ENCODE measurements at places on chromosomes 11 and 22.

DNA sequence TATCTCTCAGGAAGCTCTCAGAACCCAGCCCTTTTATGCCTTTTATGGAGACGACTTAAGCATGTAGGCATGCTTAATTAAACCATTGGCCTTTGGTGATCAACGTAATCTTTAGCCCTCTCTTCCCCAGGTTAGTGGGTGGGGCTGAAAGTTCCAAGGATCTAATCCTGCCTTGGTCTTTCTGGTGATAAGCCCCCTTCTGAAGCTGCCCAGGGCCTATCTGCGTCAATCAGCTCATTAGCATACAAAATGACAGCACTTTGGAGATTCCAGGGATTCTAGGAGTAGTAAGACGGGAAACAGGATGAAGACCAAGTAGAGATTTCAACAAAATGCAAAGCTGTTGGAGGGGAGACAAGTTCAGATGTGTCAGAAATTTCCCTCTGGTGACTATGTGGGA is 3.1 kb downstream of the FAM118A start:
- DNase-seq = no peak

DNA sequence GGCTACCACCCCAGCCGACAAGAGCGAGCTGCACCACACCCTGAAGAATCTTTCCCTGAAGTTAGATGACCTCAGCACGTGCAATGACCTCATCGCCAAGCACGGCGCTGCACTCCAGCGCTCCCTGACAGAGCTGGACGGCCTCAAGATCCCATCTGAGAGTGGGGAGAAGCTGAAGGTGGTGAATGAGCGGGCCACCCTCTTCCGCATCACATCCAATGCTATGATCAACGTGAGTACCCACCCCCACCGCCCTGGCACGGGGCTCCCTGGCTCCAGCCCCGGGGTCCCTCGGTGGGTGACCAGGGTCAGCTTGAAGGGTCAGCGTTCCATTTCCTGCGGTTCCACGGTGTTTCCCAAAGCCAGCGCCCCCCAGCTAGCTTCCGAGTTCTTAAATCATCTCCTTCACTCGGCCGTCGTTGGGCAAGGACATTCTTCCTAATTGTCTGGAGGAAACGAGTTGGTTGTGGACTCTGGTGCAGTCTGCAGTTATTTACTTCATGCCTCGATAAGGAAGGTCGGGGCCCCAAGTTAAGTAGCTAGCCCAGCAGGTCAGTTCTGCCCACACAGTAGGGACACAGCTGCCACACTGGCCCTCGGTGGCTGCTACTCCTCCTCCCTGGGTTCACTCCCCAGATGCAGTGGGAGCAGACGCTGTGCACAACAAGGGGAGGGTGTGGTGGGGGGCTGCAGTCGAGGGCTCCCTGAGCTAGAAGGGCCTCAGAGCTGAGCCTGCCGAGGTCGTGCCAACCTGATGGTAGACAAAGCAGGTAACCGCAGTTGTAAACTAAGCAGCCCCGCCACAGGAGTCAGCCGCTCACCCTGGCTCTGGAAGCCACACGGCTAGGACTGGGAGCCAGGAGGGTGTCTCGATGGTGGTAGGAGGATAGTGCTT is 97.9 kb downstream of the MORC2 start:
- no peak for DNase-seq

DNA sequence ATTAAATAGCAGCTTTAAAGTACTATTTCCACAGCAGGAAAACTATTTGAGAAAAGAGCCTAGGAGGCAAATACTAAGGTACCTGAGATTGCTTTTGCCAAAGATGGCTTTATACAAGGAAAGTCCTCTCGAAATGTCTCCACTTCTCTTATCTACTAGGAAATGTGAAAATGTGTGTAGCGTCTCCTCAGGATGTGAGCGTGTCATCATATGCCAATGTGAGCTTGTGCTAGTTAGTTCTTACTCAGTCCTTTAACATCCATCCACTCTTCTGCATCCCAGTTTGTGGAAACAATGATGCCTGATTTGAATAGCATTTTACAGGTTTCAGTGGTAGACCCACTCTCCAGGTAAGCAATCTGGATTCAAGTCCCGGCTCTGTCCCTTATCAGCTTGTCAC is 421.0 kb downstream of the DYNC2H1 start:
- DNase-seq = no peak

- no peak for DNase-seq
These were observed 11.0 kb downstream of the RRAS2 start for GRCh38 chr11:14347991-14348390.

DNA sequence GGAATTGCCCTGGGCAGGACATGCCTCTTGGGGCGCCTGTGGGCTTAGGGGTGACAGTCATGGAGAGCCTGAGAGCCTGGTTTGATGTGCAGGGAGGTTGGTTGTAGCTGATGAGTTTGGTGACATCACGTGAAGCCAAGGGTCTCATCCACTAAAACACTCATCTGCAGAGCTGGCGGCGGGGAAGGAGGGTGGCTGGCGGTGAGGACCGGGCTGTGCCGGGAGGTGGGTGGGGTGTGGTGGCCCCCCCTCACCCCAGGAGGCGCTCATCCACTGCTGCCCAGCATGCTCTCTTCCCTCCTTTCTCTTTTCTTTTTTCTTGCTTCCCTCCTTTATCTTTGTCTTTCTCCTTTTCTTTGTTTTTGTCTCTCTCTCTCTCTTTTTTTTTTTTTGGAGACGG is 49.0 kb downstream of the GRAMD4 start:
- no peak for DNase-seq

DNA sequence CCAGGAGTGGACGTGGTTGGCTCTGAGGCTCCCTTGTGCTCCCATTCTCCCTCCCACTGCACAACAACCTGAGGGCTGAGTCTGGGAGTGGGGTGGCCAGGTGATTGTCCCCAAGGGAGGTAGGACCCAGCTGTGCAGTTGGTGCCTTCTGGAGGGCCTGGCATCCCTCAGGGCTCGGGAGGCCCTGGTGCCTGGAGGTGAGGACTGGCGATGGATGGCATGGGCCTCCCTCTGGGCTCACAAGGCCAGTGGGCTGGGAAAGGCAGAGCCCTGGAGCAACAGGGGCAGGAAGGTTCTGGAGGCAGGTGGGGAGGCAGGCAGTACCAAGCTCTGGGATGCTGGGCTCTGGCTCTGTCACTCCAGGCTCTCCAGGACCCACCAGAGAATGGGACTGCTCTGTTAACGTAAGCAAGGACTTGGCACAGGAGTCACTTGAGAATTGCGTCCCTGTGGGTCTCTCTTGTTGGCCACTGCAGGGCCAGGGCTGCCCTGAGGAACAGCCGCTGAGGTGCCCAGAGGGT is 114.2 kb downstream of the KCNQ1OT1 start:
- DNase-seq = no peak

GRCh38 chr11:45723397-45723796 is 58.0 kb upstream of the CHST1 start:
- DNase-seq = no peak

- DNase-seq = no peak
These were observed 121.3 kb downstream of the NECTIN1 start for GRCh38 chr11:119607726-119608125.

DNA sequence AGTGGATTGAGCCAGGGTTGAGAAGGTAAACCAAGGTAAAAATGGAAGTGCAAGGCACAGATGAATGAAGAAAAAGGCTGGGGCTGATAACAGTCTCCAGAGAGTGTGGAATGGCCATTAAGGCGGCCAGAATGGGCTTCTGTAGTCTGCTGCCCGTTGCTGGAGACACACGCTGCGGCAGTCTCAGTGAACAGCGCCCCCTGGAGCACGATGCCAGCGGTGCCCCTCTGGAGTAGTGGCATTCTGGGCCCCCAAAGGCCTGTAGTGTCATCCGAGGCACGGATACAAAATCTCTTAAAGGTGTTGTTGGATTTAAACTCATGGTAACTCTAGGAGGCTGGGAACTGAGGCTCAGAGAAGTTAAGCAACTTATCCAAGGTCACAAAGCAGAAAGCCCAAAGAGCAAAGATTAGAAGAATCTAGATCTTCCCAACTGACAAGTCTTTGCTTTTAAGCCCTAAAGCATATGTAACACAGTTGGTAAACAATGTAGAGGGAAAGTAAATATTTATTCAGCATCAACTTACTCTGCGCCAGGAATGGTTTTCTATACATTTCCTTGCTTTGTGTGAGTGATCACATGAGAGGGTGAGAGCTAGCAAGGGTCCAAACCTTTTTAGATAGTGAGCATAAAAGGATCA is 18.2 kb downstream of the KCNJ1 start:
- peak; percentile 72 for DNase-seq

DNA sequence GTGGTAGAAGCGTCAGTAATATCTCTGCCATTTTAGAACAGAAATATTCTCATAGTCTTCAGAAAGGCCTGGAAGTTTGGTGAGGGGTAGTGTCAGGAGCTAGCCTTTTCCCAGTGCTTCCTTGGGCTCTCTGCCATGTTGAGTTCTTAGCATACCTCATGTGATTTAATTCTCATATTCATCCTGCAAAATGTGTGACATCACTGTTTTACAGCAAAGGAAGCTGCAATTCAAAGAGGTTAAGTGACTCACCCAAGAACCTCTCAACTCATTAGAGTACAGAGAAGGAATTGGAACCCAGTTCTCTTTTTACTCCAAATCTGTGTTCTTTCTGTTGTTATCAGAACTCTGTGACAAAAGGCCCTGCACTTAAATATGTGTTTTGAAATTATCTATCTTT is 72.1 kb downstream of the RNF169 start:
- no peak for DNase-seq

All from stimulated activated CD4-positive, alpha-beta T cell treated with anti-CD3 and anti-CD28 coated beads, Interleukin-2, amount 100 ng/mL, for 48 hours (primary cell).